ENCODE measurements at places on chromosomes 1 and 21.

GRCh38 chr1:21630571-21631343, 38.4 kb downstream of the RAP1GAP start:
- no peak for DNase-seq

GRCh38 chr1:63024132-63024531, 240.2 kb downstream of the ATG4C start:
- no peak for DNase-seq

DNA sequence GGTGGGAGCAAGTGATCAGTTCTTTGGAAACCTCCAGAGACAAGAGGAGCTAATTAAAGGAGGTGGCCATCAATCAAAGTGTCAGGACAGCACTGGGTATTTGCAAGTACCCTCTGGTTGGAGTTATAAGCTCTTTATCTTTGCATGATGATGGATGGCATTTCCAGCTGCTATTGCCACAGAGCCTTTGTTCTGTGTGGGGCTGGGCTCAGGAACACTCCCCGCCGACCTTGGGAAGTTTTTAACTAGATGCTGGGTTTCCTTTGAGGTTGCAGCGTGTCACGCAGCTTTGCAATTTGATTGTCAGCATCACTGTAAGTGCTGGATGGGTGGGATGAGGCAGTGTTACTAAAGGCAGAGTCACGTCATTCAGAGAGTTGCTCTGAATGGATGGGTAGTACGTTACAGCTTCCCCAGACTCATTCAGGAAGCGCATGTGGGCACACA, 68.9 kb downstream of the CNIH3 start:
- DNase-seq = no peak

DNA sequence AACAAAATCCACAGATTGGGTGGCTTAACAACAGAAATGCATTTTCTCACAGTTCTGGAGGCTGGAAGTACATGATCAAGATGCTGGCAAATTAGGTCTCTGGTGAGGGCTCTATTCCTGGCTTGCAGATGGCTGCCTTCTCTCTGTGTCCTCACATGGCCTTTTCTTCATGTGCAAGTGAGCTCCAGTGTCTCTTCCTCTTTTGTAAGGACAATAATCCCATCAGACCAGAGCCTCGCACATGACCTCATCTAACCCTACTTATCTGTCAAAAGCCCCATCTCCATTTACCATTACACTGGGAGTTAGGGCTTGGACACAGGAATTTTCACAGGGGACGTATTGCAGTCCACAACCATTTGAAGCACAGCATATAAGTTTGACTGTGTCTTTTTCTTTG, 181.6 kb downstream of the NEGR1 start:
- no peak for DNase-seq

- DNase-seq = no peak
Measured at GRCh38 chr1:248613742-248614141, 16.2 kb upstream of the OR2T10 start.

- DNase-seq = no peak
Measured at GRCh38 chr1:162733336-162733590, 57.2 kb upstream of the HSD17B7 start.

- no peak for DNase-seq
Measured at GRCh38 chr1:87588495-87588894, 259.8 kb downstream of the LMO4 start.
